ENCODE measurements at places on chromosomes 1 and 21. TPM values are rescaled to one million over a fixed set of nuclear protein-coding genes. Genes with fewer than 3 reads are reported as not detected.

RAB7B gene
- 23.5 TPM for total RNA-seq

ADAMTSL4 gene
- total RNA-seq: 33.2 TPM

SPRR5 gene
- total RNA-seq: 2.2 TPM

- DNase-seq: no peak
Observed at GRCh38 chr1:64162804-64163203, 40.6 kb upstream of the UBE2U start.

GRCh38 chr1:225762002-225762441 lies 15.6 kb upstream of the SRP9 start:
- no peak for DNase-seq

- no peak for DNase-seq
Observed at GRCh38 chr1:198373376-198373775, 167.1 kb downstream of the ATP6V1G3 start.

DNA sequence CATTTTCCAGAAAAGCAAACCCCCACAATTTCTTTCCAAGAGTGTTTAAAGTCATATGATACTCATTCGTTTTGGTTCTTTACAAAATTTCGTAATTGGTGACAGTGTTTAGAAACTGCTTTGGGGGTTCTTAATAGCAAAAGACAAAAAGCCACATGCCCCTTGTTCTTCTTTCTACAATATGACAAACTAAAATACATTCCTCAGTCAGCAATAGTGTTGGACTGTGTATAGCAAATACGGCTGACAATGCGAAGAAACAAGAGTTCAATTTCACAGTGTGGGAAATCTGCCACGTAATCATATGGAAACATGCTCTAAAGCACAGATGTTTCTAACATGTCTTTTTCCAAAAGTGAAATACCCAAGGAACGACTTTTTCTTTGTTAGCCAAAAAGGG lies 7.6 kb upstream of the IFNAR1 start:
- no peak for DNase-seq

DNA sequence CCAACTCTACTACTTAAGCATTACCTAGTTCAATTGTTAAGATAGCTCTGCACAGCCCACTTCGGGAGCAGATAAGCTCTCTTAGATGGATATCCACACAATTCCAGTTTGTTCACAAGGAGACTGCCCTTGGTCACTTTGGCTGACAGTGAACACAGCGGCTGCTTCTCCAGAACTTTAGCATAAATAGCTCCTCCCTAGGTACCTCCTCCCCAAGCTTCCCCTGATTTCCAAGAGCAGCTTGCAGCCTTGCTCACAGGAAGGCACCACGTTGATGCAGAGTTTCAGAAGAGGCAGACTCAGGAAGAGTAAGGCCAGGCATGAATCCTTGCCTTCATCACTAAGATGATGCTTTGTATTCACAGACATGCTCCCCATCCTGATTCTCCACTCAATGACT lies 24.7 kb downstream of the TFF3 start:
- DNase-seq: no peak

GRCh38 chr21:33861125-33861524 lies 54.5 kb downstream of the ATP5PO start:
- DNase-seq: no peak

DNA sequence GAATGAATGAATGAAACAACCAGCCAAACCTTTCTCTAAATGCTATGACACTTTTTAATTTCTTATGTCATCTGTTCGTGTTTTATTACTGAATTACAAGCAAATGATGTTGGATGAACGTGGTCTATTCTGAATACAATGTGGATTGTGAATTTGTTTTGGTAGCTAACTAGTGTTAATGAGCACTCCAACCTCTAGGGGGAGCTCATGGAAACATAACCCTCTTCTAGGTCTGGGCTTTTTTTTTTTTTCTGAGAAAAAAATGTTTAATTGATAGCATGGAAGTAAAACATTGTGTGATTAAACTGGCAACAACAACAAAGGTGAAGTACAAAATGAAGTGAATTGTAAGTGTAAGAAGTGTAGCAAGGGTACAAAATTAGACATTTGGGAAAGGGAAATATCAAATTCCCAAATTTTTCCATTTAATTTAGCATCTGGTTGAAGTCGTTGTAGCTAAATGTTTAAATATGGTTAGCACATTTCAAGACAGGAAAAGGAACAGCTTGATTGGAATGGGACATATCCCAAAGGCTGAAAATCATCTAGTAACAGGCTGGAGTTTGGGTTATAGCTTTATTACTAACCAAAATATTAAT lies 42.6 kb upstream of the PTGS2 start:
- no peak for DNase-seq
